Heart left ventricle (tissue), 16 donors: ENCODE measurements at places on chromosomes 12 and 14.

DNA sequence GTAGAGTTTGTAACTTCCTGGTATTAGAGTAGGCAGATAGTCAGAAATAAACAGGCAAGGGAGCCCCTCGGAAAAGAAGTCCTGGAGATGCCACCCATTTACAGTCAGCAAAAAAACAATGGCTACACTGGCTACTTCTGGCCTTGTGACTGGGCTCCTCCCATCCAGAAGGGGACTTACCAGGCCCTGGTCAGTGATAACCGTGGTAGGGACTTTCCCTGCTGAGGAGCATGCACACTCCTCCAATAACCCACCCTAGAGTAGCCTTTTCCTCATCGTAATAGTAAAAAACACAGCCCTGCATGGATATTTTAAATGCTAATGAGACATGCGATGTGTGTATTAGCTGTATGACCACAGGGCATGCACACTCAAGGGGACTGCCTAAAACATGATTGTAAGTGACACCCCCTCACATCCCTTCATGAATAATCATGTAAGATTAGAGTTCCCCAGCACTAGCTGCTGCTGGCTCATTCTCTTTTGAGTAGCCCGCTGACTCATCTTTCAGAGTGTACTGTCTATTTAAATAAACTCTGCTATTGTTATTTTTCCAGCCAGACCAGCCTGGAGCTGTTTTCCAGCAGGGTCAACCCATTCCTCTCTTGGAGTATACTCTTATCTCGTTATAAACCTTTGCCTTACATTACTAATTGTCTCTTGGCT, 413.8 kb upstream of the TMTC1 start:
- DNase-seq, result no peak

DNA sequence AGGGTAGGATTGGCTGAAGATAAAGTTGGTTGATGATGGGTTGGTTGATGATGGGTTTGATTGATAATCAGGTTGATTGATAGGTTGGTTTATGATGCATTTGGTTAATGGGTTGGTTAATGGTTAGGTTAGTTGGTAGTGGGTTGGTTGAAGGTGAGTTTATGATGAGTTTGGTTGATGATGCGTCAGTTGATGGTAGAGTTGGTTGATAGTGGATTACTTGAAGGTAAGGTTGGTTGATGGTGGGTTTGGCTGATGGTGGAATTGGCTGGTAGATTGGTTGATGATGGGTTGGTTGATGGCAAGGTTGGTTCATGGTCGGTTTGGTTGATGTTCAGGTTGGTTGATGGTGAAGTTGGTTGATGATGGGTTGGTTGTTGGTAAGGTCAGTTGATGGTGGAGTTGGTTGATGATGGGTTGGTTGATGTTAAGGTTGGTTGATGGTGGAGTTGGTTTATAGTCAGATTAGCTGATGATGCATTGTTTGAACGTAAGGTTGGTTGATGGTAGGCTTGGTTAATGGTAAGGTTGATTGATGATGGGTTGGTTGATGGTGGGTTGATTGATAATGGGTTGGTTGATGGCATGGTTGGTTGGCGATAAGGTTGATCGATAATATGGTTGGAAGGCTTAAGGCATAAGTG, 146.4 kb downstream of the ADGRD1 start:
- DNase-seq, result peak; percentile 0

- DNase-seq, result no peak
Measured at GRCh38 chr12:132186857-132187620, 42.8 kb downstream of the NOC4L start.

DNA sequence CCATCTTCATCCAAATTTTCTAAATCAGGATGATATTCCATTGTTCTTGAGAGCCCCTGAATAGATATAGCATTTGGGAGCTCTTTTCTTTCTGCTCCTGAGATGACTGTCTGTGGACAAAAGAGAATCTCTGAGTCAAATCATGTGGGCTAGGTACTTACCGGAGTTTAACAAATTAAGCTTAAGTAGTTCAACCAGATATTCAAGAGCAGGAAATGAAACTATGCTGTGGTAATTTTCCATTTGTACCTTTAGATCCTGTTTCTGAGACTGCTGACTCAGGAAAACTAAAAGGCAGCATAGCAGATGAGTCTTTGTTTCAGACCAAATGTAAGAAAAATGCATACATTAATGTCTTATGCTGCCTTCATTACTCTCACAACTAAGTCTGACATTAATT, at the start of gene CLEC7A:
CLEC7A (minus strand) TSS at position 158 of the 400 bp plus-strand sequence; CDS start at position 41, 117 bp downstream.
- no peak for DNase-seq

DNA sequence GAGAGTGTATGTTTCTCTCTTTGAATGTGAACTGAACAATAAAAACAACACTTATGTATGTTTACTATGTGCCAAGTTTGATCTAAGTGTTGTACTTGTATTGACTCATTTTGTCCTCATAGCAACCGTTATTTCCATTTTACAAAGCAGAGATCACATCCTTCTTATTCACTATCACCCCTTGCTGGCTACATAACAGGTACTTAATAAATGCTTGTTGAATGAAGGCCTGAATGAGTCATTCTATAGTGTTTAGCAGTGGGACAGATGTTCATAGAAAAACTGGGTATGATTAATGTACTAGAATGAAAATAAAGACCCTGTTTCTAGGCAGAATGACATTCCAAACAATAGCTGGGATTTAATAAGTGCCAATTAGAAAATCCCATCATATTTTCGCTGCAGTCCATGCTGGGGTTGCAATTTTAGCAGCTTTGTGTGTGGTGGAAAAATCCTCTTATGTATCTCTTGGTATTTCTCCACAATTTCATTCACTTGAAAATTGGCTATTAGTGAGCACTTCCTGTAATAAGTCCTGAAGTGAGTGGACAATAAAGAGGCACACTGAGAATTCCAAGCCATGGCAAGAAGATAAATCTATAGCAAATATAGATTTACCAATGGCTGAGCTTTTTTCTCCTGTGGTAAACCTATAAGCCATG, 86.0 kb downstream of the FAR2 start:
- DNase-seq, result no peak

DNA sequence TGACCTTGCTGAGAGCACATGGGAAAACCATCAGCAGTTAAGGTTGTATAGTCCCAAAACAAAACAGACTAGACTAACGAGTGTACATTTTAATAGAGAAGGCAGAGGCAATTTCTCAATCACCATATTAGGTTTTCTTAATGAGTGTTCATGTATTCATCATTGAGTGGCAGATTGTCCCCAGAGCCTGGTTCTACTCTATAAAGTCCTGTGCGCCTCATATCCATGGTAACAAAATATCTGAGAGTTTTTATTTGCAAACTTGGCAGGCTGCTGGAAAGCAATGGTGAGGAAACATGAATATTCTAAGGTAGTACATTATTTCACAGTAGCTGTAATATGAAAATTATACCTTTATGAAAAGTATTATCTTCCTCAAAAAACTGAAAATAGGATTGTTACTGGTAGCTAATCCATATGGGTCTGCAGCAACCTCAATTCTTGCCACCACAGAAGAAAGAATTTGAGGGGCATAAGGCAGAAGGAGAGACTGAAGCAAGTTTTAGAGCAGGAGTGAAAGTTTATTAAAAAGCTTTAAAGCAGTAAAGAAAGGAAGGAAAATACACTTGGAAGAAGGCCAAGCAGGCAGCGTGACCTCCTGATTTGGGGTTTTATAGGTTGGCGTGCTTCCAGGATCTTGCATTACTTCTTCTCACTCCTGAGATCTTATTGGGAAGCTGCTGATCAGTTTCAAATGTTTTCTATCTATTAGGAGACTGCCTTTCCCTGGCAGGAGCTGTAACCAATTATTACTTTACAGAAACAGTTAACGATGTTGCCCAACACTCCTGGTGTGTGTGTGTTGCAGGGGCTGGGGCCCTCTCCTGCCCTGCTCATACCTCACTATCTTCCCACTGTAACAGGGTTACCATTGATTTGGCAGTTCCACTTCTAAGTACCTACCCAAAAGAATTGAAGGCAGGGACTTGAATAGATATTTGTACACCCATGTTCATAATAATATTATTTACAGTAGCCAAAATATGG, 154.0 kb upstream of the NUDT4 start:
- DNase-seq, result no peak

DNA sequence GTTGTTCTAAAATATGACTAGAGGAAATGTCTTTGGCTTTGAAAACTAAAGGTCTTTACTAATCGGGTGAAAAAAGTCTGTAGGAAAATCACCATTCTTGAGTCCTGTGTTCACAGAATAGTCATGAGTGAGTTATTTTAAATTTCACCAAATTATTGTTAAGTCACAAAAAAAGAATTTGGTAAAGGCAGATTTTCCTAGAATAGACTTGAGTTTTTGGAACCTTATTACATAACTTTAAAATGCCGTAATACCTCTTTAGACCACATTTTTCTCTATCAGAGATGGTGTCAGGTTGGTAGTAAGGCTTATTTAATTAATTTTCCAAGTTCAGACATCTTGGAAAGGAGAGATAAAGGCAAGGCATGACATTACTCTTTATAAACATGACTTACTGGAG, 184.7 kb upstream of the GARIN2 start:
- DNase-seq, result no peak

DNA sequence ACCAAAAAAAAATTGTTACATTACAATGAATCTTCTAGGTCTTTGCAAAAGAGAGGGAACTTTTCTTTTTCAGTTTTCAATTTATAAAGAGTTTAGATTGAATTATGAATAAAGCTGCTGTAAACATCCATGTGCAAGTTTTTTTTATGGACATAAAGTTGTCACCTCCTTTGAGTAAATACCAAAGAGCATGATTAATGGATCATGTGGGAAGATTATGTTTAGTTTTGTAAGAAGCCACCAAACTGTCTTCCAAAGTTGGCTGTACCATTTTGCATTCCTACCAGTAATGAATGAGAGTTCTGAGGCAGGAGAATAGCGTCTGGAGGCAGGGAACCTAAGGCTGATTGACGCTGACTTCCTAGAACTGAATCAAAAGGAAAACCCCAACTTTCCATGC, 30.2 kb downstream of the LEMD3 start:
- DNase-seq, result no peak

DNA sequence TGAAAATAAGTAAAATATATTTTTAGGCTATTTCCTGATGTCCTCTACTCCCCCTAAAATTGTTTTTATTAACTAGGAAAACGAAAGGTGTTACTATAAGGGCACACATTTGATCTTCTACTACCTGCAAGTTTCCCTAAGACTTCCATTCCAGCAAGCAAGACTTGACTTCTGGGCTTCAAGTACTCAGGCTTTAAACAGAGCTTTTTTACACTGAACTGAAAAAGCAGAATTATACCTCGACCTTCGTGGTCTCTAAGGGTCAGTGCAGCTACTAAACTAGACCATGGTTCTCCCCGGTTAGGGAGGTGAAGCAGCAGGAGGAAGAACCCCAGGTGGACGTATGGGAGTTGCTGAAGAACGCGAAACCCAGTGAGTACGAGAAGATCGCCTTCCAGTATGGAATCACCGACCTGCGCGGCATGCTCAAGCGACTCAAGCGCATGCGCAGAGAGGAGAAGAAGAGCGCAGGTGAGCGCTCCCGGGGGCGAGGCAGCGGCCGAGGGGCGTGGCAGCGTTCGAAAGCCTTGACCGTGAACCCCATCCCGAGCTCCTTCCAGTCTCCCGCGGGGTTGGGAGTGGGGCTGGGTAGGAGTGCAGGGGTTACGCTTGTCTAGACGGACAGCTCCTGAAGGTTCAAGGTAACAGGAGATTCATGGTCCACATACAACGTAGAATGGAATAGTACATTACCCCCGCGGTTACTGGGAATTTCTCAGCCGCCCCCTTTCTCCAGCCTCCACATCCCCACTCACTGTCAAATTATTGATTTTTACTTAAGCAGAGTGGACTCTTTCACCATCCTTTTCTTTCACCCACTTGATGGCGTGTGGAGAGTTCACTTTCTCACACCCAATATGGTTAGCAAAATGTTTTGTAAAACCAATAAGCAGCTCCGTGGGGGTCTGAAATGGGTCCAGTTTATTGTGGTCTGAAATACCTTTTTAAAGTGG, 47.6 kb downstream of the MYBPC1 start:
- no peak for DNase-seq

GRCh38 chr12:53208877-53209463, 1.9 kb upstream of the ITGB7 start:
- DNase-seq, result no peak

DNA sequence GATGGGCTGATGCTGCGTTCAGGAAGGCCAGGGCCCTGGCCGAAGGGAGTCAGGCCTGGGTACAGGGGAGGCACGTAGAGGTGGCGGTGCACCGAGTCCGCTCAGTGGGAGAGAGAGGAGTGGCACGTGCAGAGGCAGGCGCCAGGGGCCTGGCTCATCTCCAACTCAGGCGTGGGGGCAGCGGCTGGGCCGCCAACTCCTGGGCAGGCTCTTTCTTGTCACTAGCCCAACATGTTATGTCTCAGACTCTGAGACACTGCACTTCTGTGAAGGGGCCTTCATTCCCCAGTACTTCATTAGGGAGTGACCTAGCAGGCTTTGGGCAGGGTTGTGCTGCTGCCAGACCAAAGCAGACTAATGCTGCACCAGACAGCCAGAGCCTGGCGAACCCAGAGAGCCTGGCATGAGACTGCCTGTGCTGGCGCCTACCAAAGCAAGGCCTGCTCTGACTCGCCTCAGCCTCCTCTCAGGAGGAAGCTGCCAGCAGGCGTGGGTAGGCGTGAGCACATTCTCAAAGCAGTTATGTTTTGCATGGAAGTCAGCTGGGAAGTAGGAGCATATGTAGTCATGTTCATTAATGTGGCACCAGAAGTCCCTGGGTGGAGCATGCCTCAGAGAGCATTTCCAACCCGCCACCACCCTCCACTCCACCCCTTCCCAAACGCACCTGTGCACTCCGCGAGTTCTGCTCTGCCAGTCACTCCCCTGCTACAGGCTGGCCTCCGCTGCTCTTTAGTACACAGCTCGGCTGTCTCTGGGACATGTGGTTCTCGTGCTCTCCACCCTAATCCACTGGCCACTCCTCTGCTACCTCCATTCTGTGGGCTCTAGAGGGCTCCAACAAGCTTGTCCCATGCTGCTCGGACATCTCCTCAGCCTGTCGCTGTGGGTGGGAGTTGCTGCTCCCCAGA, 9.7 kb downstream of the CKB start:
- peak; percentile 78 for DNase-seq

DNA sequence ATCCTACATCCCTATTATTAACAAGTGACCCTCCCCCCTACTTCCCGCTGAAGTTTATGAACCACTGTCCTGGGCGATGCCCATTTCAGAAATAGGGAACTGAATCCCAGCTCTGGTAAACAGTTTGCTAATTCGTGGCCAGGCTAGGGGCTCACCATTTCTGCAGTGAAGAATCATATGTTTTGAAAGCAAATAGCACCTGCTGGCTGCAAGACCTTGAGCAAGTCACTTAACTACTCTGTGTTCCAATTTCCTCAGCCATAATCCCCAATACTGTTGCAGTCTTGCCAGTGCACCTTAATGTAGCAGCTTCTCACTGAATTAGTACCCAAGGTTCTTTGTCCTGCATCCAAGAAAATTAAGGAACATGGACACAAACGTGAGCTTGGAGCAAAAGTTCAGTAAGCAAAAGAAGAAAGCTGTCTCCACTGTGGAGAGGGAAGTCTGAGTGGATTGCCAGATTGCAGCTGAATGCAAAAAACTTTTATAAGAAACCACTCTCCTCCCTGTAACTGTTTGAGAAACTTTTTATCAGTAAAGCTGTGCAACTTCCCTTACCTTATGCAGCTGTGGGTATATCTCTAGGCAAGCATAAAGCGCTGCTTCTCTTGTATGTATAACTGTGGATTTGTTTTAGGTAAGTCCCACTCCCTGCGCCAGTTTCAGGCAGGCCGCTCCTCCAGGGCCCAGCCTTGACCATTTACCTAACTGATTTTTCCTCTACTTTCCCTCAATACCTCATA, 824 bp downstream of the OAS1 start:
- no peak for DNase-seq
